ENCODE measurements at places on chromosomes 1 and 21. TPM values are rescaled to one million over a fixed set of nuclear protein-coding genes. Genes with fewer than 3 reads are reported as not detected.

LCE5A gene
- not detected for total RNA-seq

EDN2 gene
- 12.6 TPM for total RNA-seq

DNA sequence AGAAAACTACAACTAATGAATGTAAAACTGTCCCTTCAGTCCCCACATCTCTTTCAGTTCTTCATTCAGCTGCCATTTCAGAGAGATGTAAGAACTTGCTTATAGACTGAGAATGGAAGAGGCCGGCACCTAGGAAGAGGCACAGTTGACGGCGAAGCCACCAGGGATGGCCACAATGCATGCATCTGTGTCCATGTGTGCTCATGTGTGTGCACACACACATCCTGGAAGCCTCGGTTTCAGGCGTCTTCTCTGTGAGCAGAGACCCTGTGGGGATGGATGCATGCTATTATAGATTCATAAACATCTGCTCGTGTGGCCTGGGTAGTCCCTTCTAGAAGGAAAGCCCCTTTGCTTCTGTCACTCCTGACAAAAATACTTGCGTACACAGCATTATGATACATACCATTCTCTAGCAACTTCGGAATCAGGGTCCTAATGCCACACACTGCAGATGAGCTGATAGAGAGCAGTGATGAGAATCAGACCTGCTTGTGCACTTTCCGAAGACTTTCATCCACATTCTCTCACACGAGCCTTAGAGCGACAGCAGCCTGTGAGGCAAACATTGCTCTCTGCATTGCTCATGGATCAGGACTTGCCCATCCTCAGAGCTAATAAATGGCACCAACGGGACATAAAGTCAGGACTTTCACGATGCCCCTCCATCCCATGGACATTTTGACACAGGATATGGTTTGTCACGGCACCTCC is 12.4 kb upstream of the GPR61 start:
- no peak overlapping the region for H3K27ac ChIP-seq
- H3K4me1 ChIP-seq = no peaks in the 10 kb centered on the region
- no peaks in the 10 kb centered on the region for H3K36me3 ChIP-seq
- no peak for DNase-seq
- H3K4me3 ChIP-seq = no peak overlapping the region
- H3K27me3 ChIP-seq = no peaks in the 10 kb centered on the region

TDRD5 gene
- 3.8 TPM for total RNA-seq

DNA sequence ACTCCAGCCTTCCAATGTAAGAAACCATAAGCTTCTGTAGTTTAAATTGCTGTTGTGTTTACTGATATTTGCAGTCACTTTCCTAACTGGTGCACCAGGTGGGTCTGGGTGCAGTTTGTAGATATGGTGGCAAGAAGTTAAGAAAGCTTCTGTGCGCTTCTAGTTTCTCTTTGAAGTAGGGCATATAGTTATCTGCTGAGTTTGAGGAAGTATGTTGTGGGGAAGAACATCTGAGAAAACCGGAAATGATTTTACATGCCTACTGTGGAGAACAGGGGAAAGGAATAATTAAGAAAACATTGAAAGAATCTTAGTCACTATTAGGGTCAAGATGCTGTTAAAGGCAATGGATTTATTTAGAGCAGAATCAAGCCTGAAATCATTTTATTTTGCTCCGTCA is 14.9 kb upstream of the SLC44A5 start:
- H3K36me3 ChIP-seq = no peaks in the 10 kb centered on the region
- DNase-seq = no peak
- no peak overlapping the region for H3K27ac ChIP-seq
- no peaks in the 10 kb centered on the region for H3K4me1 ChIP-seq
- H3K4me3 ChIP-seq = no peak overlapping the region
- H3K27me3 ChIP-seq = no peaks in the 10 kb centered on the region

GRCh38 chr1:36351227-36351977 is 28.0 kb upstream of the EVA1B start:
- H3K27ac ChIP-seq = peak overlapping the region; percentile 17
- no peak overlapping the region for H3K4me3 ChIP-seq
- peaks cover 22% of the 10 kb centered on the region for H3K36me3 ChIP-seq
- H3K27me3 ChIP-seq = no peaks in the 10 kb centered on the region
- DNase-seq = no peak
- no peaks in the 10 kb centered on the region for H3K4me1 ChIP-seq

GRIK1 gene
- not detected for total RNA-seq

DNA sequence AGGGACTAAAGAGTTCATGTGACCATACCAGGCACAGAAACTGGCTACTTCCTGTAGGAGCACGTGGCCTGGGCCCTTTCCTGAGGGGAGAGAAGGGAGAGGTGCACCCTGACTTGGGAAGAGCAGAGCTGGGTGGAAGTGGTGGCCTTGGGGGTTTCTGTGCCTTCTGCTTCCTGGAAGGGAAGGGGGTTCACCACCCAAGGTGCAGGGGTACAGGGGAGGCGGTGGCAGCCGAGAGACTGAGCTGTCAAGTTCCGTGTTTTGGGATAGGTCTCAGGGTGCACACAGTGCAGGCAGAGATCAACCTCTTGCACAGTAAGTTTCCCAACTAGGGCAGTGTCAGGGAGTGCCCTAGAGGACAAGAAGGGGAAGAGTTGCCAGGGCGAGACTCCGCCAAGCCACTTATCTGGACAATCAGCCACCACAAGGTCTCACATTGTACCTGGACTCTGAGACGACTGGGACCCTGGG is 10.1 kb downstream of the HECTD3 start:
- H3K36me3 ChIP-seq = peaks cover 23% of the 10 kb centered on the region
- no peaks in the 10 kb centered on the region for H3K4me1 ChIP-seq

DENND2C gene
- 10.6 TPM for total RNA-seq

DNA sequence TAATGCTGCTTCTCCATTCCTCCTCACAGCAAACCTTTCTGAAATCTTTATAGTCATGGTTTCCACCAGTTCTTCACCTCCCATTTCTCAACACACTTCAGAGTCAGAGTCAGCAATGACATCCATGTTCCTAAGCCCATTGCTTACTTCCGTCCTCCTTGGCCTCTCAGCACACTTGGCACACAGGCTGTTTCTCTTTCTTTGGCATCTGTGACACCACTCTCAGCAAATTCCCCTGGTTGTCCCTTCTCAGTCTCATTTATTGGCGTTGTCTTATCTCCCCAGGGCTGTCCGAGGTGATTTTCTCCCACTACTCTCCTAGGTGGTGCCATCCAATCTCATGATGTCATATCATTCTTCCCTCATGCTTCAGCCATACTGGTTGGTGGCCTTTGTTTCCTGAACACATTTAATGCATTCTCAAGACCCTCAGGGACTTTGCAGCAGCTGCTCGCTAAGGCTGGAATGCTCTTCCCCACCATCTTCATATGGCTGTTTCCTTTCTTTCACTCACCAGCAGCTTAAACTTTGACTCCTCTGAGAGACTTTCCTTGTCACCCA is 3.3 kb upstream of the LGALS8 start:
- no peaks in the 10 kb centered on the region for H3K27me3 ChIP-seq
- H3K4me1 ChIP-seq = peaks cover 2% of the 10 kb centered on the region
- no peak overlapping the region for H3K4me3 ChIP-seq
- peak overlapping the region; percentile 35 for H3K27ac ChIP-seq
- H3K36me3 ChIP-seq = no peaks in the 10 kb centered on the region
- no peak for DNase-seq

GRCh38 chr21:44759628-44760285 is 41.9 kb downstream of the UBE2G2 start:
- no peak for DNase-seq
- no peaks in the 10 kb centered on the region for H3K27me3 ChIP-seq
- H3K27ac ChIP-seq = no peak overlapping the region
- no peaks in the 10 kb centered on the region for H3K36me3 ChIP-seq
- H3K4me1 ChIP-seq = no peaks in the 10 kb centered on the region

GRCh38 chr1:97070376-97070775 is 348.8 kb downstream of the PTBP2 start:
- no peak overlapping the region for H3K4me3 ChIP-seq
- no peaks in the 10 kb centered on the region for H3K36me3 ChIP-seq
- H3K4me1 ChIP-seq = no peaks in the 10 kb centered on the region

S100A7A gene
- not detected for total RNA-seq

CLEC20A gene
- not detected for total RNA-seq

LCE1F gene
- not detected for total RNA-seq

- no peaks in the 10 kb centered on the region for H3K4me1 ChIP-seq
- H3K4me3 ChIP-seq = no peak overlapping the region
- H3K27me3 ChIP-seq = no peaks in the 10 kb centered on the region
- H3K27ac ChIP-seq = no peak overlapping the region
- no peaks in the 10 kb centered on the region for H3K36me3 ChIP-seq
These were observed 8.0 kb upstream of the DNAJB4 start for GRCh38 chr1:77996734-77997133.

FCN3 gene
- 0.82 TPM for total RNA-seq

DNA sequence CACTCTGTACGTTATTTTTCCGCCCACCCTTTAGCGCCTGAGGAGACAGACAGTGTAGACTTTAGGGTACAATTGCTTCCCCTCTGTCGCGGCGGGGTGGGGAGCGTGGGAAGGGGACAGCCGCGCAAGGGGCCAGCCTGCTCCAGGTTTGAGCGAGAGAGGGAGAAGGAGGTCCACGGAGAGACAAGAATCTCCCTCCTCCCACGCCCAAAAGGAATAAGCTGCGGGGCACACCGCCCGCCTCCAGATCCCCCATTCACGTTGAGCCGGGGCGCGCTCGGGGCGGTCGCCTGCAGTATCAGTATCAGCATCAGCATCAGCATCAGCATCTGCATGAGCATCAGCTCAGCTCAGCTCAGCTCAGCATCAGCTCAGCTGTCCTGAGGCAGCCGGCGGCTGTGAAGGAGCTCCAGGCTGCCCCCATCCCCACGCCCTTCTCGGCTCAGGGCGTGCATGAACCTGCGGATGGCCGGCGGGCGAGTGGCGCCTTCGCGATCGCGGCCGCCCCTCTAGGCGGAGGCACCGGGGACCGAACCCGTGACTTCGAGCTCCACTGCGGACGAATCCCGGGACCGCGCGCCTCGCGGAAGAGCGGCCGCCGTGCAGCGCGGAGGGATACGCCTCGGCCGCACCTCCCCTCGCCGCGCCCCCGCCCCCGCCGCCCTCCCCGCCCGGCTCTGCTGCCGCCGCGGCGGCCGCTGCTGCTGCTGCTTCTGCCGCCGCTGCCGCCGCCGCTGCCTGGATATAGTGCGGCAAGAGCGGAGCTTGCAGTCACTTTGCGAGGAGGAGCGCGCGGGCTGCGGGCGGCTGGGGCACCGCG is at the start of gene NCAM2:
TSS of gene NCAM2 (plus strand) at position 774 of the 820 bp plus-strand sequence.
- peak within 1 kb of the TSS; percentile 46 for H3K4me3 ChIP-seq
- H3K36me3 ChIP-seq = no peaks in the 10 kb centered on the region
- DNase-seq = peak; percentile 53
- no peaks in the 10 kb centered on the region for H3K27me3 ChIP-seq
- no peaks in the 10 kb centered on the region for H3K4me1 ChIP-seq
- peak within 1 kb of the TSS; percentile 27 for H3K27ac ChIP-seq

EFNA1 gene
- 85.1 TPM for total RNA-seq

- DNase-seq = no peak
- H3K27ac ChIP-seq = no peak overlapping the region
- no peaks in the 10 kb centered on the region for H3K36me3 ChIP-seq
- H3K27me3 ChIP-seq = no peaks in the 10 kb centered on the region
- no peaks in the 10 kb centered on the region for H3K4me1 ChIP-seq
- peak overlapping the region; percentile 26 for H3K4me3 ChIP-seq
These were observed 1.1 kb downstream of the PIK3CD start for GRCh38 chr1:9652379-9653209.

DNA sequence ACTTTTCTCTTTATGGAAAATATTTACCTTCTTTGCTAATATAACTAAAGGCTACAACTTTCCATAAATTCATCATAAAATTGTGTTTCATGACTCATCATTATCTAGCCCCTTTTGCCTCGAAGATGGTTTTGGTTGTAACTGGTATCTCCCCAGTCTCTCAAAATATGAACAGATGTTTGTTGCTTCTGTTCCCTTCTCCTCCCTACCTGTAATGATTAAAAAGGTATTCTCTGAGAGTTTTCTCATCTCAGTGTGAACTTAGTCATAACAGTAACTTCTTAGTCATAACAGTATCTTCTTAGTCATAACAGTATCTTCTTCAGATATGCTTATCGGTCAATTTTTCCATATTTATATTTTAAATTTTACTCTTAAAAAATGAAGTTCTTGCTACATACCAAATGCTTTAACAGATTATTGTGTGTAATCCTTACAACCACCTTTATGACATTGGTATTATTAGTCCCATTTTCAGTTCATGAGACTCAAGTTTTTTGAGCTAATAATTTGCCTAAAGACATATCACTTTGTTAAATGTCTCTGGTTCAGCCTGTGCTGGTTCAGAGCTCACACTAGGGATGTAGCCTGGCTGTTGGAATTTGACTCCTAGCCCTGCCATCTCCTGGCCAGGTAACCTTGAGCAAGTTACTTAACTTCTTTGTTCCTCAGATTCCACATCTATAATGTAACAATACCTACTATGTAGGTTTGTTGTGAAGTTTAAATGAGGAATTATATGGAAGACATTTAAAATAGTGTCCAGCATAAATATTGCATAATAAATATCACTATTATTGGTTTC is 32.6 kb downstream of the ATP1B1 start:
- H3K36me3 ChIP-seq = no peaks in the 10 kb centered on the region
- no peak overlapping the region for H3K4me3 ChIP-seq
- no peaks in the 10 kb centered on the region for H3K27me3 ChIP-seq

GRCh38 chr1:197042676-197043341 is 24.3 kb downstream of the F13B start:
- H3K36me3 ChIP-seq = no peaks in the 10 kb centered on the region
- H3K4me1 ChIP-seq = no peaks in the 10 kb centered on the region
- H3K27ac ChIP-seq = no peak overlapping the region
- H3K27me3 ChIP-seq = no peaks in the 10 kb centered on the region
- no peak for DNase-seq

DNA sequence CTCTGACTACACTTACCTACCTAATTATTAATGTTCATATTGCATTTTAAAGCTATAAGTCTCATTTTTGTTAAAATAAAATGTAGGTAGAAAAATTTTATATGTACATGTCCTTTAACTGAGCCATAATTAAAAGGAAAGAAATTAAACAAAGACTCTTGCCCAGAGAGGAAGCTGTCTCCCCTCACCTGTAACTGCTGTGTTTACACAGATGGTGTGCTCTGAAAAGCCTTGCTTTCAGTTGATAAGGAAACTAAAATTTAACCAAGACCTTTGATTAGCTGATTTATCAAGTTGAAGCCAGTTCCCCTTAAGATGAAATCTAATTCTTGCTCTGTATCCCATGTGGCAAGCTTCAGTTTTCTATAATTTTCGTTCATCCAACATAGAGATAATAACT is 213.5 kb downstream of the LYPLAL1 start:
- H3K36me3 ChIP-seq = no peaks in the 10 kb centered on the region
- no peaks in the 10 kb centered on the region for H3K4me1 ChIP-seq
- no peaks in the 10 kb centered on the region for H3K27me3 ChIP-seq
- no peak overlapping the region for H3K27ac ChIP-seq

CFHR1 gene
- total RNA-seq = not detected

- no peaks in the 10 kb centered on the region for H3K27me3 ChIP-seq
- H3K4me3 ChIP-seq = no peak overlapping the region
- H3K36me3 ChIP-seq = no peaks in the 10 kb centered on the region
- DNase-seq = no peak
- H3K27ac ChIP-seq = no peak overlapping the region
These were observed 22.6 kb downstream of the SLC5A9 start for GRCh38 chr1:48245106-48245505.

- H3K36me3 ChIP-seq = peaks cover 5% of the 10 kb centered on the region
- H3K27ac ChIP-seq = peak overlapping the region; percentile 41
- peaks cover 12% of the 10 kb centered on the region for H3K4me1 ChIP-seq
- no peak for DNase-seq
- no peaks in the 10 kb centered on the region for H3K27me3 ChIP-seq
- H3K4me3 ChIP-seq = no peak overlapping the region
These were observed 32.0 kb downstream of the SLC45A1 start for GRCh38 chr1:8349961-8350360.

Measured in prostate gland (tissue), 2 donors.